ENCODE measurements at places on chromosomes 12 and 14.

DNA sequence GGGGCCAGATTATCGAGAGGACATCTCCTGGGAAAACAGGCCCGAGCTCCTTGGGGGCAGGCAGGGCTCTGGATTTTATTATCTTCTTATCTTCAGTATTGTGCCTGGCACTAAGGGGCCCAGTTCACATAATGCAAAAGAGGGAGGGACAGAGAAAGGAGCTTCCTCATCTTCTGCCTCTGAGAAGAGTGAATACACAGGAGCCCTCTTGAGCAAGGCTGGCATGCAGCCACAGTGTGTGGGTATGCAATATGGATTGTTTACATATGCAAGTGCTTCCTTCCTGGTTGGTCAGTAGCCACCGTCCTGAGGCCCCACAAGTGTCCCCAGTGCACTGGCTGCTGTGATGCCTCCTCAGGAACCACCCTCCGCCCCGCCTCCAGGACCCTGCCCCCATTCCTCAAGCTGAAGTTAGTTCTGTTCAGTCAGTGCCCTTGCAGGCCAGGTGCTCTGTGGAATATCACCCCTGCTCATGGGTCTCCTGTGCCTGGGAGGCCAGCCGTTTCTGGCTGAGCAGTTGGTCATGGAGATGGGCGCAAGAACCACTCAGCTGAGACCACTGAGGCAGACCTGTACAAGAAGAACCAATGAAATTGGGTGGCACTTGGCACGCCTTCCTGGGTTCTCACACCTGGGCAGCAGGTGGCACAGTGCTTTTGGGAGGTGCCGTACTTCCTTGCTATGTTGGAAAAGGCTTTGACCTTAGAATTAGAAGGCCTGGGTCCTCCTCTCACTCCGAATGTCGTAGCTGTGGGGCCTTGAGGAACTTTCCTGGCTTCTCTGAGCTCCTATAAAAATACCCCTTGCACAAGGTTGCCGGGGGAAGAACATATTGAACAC, 35.1 kb upstream of the ACTN1 start:
- DNase-seq, result no peak

DNA sequence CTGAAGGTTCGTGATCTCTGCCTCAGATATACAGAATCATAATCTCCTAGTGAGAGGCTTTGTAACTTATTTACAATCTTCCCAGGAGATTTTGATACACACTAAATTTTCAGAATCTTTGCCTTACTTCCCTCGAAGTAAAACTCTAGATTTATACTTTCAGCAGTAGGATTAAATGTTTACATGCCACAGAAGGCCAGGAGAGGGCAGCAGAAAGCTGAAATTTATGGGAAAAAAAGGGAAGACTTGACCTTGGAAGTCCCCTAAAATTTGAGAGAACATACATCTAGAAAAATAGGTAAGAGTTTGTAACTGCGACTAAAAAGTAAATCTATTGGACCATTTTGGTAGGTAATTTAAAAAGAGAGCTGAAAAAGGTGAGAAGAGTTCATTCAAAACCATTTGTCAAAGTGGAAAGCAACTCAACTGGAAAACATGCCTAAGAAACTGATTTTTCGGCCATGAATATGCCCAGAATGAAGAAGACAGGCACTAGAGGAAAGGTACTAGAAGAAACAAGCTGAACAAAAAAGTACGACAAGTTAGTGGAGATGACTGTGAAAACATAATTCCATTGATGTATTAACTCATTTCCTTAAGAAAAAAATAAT, 242.0 kb upstream of the MDGA2 start:
- peak; percentile 3 for DNase-seq

- peak; percentile 35 for DNase-seq
Observed at GRCh38 chr12:107352347-107353081, 259.2 kb upstream of the CRY1 start.

DNA sequence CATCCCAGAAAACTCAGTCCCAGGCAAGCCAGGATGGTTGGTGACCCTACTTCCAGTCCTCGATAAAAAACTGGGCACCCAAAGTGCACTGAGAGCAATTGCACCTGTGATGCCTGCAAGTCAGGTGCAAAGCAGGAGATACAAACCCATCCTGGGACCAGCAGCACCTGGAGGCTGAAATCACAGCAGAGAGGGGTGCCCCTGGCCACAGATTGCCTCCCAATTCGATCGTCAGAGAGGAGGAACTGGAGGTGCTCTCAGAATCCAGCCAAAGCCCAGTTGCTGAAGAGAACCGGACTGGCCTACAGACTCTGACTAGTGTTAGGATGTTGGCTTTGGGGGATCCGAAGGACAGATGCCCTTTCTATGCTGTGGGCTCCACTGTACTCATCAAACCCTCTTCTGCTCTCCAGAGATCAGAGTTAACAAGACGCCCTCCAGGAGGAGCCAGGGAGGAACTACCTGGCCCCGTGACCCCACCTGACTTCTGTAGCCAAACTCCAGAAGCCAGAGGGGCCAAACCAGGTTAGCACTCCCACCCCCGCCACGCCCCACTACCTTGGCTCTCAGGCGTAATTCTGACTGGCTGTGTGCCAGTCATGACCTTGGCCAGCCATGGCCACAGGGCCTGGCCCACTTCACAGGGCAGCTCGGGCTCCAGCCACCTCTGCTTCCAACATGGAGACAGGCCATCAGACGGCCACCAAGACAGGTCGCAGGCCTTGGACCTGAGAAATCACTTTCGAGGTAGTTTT, 284.5 kb upstream of the RTL1 start:
- DNase-seq, result no peak

- DNase-seq, result no peak
Observed at GRCh38 chr12:86729739-86730138, 473.5 kb upstream of the MGAT4C start.

GRCh38 chr14:95180966-95181741, 23.8 kb upstream of the DICER1 start:
- no peak for DNase-seq

- DNase-seq, result peak; percentile 31
Observed at GRCh38 chr12:38392554-38393144, 76.1 kb downstream of the ALG10B start.

- no peak for DNase-seq
Observed at GRCh38 chr12:9344541-9344940, 136.3 kb upstream of the PZP start.

DNA sequence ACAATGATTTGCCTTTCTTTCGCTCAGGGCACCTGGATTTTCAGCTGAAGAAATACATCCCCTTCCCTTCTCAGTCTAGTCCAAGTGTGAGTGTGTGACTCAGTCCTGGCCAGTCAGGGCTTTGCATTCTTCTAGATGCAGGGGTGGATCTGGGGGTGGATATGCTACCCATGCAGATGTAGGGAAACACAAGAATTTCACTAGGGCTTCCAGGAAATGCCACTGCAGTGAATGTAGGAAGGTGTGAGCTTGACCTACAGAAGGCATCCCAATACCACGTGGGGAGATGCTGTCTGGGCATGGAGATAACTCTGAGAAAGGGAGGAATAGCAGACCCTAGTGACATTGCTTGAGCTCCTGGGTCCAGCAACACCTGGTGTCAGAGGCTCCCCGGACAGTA, 404.2 kb downstream of the GLT1D1 start:
- no peak for DNase-seq

DNA sequence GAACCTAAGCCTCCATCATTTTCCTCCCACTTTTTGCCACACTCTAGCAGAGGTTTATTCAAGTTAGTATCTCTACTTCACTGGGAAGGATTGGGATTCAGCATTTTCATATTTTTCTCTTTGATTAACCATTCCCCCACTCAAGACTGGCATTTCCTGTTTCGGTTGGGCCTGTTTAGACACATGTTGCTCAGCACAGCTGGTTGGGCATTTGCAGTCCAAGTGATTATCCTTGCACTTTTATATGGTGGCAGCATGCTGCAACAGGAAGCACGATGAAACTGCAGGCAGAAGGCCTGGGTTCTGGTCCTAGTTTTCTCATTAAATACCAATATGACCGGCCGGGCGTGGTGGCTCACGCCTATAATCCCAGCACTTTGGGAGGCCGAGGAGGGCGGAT, 182.9 kb upstream of the GRIN2B start:
- DNase-seq, result no peak

- DNase-seq, result no peak
Observed at GRCh38 chr12:90026516-90026915, 317.9 kb upstream of the ATP2B1 start.

- DNase-seq, result no peak
Observed at GRCh38 chr12:69985656-69986055, 160.6 kb downstream of the MYRFL start.

- no peak for DNase-seq
Observed at GRCh38 chr12:73308747-73309146, 1036.6 kb downstream of the TRHDE start.

DNA sequence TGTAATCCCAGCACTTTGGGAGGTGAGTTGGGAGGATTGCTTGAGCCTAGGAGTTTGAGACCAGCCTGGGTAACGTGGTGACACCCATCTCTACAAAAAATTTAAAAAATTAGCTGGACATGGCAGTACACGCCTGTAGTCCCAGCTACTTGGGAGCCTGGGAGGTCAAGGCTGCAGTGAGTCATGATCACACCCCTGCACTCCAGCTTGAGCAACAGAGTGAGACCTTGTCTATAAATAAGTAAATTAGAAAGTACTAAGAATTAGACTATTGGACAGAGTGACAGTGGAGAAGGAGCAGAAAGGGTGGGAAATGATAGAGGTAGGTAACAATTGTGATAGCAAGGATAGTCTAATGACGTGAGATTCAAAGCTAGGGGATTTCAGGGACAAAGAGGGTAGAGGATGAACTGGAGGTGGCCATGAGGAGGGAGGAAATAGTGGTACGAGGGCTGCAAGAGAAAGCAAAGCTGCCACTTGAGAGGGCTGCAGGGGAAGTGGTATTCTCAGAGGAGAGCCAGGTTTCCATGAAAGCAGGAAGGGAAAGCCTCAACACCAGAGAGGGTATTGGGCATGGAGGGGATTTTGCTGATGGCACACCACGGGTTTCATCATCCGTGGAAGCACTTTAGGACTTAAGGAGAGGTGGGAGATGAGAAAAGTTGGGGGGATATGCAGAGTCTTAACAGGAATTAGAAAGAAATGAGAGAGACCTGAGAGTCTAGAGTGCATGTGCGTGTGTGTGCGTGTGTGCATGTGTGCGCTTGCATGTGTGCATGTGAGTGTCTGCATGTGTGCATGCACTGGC, 85.6 kb downstream of the SYNE2 start:
- DNase-seq, result peak; percentile 47

DNA sequence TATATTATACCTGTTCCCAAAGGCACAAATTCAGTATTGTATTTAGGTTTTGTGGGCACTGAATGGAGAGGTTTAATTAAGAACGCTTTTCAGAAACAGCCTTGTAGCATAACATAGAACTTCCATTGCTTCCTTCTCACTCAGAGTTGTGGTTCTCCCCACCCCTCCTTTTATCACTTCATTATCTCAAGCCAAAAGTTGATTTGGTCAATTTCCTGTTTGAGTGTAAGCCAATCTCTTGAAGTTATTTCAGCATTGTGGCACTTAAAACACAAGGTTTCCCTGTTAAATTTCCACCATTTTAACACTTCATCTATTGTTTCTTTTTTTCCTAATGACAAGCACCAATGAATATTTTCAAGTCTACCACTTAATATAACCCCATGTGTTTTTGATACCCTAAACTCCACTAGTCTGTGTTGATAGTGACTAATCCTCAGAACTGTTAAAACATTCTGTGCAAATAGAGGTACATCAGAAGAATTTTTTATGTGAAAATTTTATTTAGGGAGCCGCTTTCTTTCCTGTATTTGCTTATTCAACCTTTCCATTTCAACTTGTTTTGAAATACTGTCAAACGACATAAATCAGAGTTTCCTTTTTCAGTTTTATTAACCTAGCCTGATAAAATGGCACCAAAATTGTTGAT, 340.1 kb downstream of the BCAT1 start:
- no peak for DNase-seq
